Cardiac muscle cell (in vitro differentiated cells and primary cell): ENCODE measurements at places on chromosomes 2 and 18. TPM values are rescaled to one million over a fixed set of nuclear protein-coding genes. Genes with fewer than 3 reads are reported as not detected.

GRCh38 chr18:10293966-10294365 lies 160.5 kb upstream of the APCDD1 start:
- no peaks in the 10 kb centered on the region for H3K36me3 ChIP-seq
- no peak overlapping the region for H3K4me3 ChIP-seq
- DNase-seq: no peak
- H3K27me3 ChIP-seq: no peaks in the 10 kb centered on the region

GRCh38 chr2:9654452-9655100 lies 23.8 kb upstream of the YWHAQ start:
- no peak overlapping the region for H3K27ac ChIP-seq
- no peaks in the 10 kb centered on the region for H3K36me3 ChIP-seq
- DNase-seq: no peak
- no peak overlapping the region for H3K4me3 ChIP-seq
- no peaks in the 10 kb centered on the region for H3K27me3 ChIP-seq
- H3K4me1 ChIP-seq: no peaks in the 10 kb centered on the region

- no peaks in the 10 kb centered on the region for H3K4me1 ChIP-seq
- H3K36me3 ChIP-seq: no peaks in the 10 kb centered on the region
- no peak overlapping the region for H3K27ac ChIP-seq
Measured at GRCh38 chr2:168814046-168814445, 11.6 kb downstream of the NOSTRIN start.

- peak; percentile 58 for DNase-seq
- H3K36me3 ChIP-seq: no peaks in the 10 kb centered on the region
- peaks cover 8% of the 10 kb centered on the region for H3K4me1 ChIP-seq
- H3K4me3 ChIP-seq: no peak overlapping the region
- H3K27me3 ChIP-seq: no peaks in the 10 kb centered on the region
- H3K27ac ChIP-seq: no peak overlapping the region
Measured at GRCh38 chr2:102046135-102046986, 54.6 kb downstream of the IL1R2 start.

GRCh38 chr2:206116278-206116677 lies 30.3 kb upstream of the INO80D start:
- H3K4me3 ChIP-seq: no peak overlapping the region
- H3K27me3 ChIP-seq: no peaks in the 10 kb centered on the region
- no peak for DNase-seq
- peaks cover 14% of the 10 kb centered on the region for H3K36me3 ChIP-seq

GRCh38 chr2:11012131-11012693 lies 100.5 kb downstream of the KCNF1 start:
- no peaks in the 10 kb centered on the region for H3K36me3 ChIP-seq
- H3K27ac ChIP-seq: no peak overlapping the region
- no peak overlapping the region for H3K4me3 ChIP-seq
- DNase-seq: no peak
- no peaks in the 10 kb centered on the region for H3K27me3 ChIP-seq

- H3K36me3 ChIP-seq: no peaks in the 10 kb centered on the region
- peaks cover 4% of the 10 kb centered on the region for H3K4me1 ChIP-seq
- H3K27me3 ChIP-seq: no peaks in the 10 kb centered on the region
- H3K4me3 ChIP-seq: no peak overlapping the region
- no peak for DNase-seq
Measured at GRCh38 chr2:203664029-203664755, 42.2 kb upstream of the CD28 start.

DNA sequence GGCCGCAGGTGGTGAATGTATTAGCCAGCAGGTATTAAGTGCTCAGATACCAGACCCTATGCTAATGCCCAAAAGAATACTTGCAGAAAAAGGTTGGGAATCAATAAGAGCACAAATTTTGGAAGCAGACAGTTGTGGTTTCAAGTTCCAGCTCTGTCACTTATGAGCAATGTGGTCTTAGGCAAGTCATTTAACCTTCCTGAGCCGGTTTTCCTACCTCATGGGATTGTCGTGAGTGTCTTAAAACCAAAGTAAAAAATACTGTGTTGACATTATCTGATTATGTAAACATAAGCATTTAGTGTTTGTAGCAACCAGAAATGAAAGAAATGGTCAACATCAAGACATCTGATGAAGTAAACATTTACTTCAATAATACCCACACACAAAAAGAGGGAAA lies 93.0 kb upstream of the CHST9 start:
- H3K27ac ChIP-seq: no peak overlapping the region
- no peak overlapping the region for H3K4me3 ChIP-seq
- DNase-seq: no peak
- H3K4me1 ChIP-seq: no peaks in the 10 kb centered on the region

GRCh38 chr2:216117561-216118340 lies 8.6 kb downstream of the XRCC5 start:
- DNase-seq: no peak
- no peaks in the 10 kb centered on the region for H3K27me3 ChIP-seq
- H3K27ac ChIP-seq: no peak overlapping the region
- H3K36me3 ChIP-seq: peaks cover 74% of the 10 kb centered on the region
- no peak overlapping the region for H3K4me3 ChIP-seq

- H3K27me3 ChIP-seq: peaks cover 76% of the 10 kb centered on the region
- H3K36me3 ChIP-seq: no peaks in the 10 kb centered on the region
- H3K4me1 ChIP-seq: no peaks in the 10 kb centered on the region
- no peak overlapping the region for H3K27ac ChIP-seq
- no peak overlapping the region for H3K4me3 ChIP-seq
Measured at GRCh38 chr18:45171679-45172191, 443.5 kb upstream of the SLC14A2 start.

CYP1B1 gene
- 0.18 TPM in 1 of 2 replicates, not detected in the other for total RNA-seq

SGPP2 gene
- 24.6 and 44.6 TPM in 2 replicates for total RNA-seq

C2orf81 gene
- total RNA-seq: 7.6 and 9.5 TPM in 2 replicates
